ENCODE measurements at places on chromosomes 5 and 9.
A peak's percentile ranks its signal among the peaks of the same experiment; 100 is the strongest.

- DNase-seq = no peak
Measured at GRCh38 chr5:124664287-124664686, 82.2 kb downstream of the ZNF608 start.

DNA sequence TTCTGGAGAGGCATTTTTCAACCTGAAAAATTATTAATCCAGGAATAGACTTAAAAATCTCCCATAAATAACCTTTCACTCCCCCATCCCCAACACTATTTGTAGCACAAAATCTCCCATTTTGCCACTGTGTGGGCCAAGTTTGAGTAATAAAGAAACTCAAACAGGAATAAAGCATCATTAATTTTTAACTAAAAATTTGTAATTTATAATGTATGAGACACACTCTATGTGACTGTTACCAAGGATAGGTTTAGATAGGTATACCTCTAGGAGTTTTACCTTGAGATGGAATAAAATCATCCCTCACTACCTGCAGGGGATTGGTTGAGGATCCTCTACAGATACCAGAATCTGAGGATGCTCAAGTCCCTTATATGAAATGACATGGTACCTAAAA lies 30.1 kb downstream of the CHD1 start:
- DNase-seq = no peak

DNA sequence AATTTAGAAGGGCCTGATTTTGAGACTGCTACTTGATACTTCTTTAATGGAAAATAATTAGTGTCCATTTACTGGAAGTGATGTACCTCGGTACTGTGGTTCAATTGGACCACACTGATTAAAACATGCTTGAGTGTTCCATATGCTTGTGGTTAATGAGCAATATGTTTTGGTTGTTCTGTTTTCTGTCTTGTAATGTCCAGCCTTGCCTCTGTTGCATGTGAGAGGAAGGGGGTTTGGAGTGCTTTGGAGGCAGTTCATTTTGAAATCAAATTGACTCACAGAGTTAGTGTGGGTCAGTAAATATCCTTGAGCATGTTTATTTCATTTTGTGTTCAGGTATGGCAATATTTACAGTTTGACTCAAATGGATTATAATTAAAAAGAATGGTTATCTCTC lies 334.4 kb downstream of the ARHGEF28 start:
- DNase-seq = no peak

GRCh38 chr5:131285703-131286399 lies 22.0 kb downstream of the CDC42SE2 start:
- no peak for DNase-seq

DNA sequence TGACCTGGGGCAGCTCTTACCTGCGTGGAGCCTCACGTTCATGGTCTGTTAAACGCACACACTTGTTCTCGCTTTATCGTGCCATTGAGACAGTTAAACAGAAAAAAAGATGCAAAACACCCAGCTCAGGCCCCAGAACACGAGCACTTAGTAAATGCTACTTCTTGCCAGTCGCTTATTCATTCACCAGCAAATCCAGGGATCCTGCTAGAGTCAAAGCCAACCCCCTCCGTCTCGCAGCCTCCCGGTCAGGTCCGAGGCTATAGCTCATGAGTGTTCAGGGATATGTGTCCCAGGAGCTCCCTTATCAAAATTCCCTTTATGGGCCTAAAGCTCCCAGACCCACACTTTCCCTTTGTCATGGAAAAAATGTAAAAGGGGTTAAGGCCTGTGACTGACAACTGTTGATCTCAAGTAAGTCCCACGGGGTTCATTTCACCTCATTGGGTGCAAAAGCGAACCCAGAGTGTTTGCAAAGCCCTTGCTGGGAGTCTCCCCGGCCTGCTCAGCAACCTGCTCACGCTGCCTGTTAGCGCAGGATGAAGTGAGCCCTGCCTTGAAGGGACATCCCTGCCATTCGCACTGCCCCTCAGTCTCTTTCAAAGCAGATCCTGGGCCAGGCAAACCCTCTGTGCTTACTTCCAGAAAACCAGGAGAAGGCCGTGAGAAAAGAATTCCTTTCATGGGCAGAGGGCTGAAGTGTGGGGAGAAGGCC lies 40.7 kb downstream of the HRH2 start:
- no peak for DNase-seq

DNA sequence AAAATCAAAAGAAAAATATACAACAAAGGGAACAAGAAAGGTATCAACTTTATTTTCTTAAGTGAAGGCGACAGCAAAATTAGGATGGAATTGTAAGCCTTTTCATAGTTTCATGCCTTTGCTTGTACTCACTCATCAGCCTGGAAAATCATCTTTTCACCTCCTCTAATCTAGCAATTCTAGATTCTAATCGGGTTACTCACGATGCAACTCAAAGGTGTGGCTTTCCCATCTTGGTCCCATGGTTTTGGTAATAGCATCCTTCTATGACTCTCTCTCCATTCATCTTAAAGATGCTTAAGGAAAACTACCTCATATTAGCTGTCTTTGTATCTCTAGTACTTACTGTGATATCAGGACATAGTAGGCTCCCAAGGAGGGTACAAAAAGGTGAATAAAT lies 30.5 kb downstream of the DNAH5 start:
- no peak for DNase-seq

DNA sequence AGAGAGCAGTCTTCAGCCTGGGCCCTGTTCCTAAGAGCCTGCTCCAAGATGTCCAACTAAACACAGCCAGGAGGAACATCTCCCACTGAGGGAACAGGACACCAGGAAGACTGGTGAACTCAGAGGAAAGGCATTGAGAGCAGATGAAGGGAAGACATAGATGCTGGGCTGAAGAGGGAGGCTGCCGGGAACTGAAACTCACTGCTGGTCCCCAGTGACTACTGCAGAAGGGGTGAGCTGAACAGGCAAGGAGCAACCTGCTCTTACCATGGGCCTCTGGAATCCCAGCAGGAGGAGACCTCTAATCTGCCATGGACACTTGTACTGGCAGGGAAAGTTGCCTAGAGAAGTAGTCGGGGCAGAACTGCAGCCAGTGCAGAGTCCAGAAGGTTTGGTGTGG lies 95.7 kb downstream of the TRPM3 start:
- DNase-seq = no peak

DNA sequence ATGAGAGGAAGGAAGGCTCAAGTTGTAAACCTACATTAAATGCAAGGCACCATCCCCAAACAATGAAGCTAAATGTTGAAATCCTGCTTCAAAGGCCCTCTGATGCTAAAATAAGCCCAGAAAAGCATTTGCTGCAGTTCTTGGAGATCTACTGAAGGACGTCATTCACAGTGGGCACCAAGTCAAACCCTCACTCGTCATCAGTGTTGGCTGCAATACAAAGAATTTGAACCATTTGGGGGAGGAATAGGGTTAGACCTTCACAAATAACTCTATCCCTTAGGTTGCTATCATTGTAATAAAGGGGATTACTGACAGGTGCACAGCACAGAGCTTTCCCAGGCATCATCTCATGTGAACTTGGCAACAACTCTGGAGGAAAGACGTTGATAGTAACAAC lies 9.3 kb upstream of the MEGF9 start:
- DNase-seq = no peak

DNA sequence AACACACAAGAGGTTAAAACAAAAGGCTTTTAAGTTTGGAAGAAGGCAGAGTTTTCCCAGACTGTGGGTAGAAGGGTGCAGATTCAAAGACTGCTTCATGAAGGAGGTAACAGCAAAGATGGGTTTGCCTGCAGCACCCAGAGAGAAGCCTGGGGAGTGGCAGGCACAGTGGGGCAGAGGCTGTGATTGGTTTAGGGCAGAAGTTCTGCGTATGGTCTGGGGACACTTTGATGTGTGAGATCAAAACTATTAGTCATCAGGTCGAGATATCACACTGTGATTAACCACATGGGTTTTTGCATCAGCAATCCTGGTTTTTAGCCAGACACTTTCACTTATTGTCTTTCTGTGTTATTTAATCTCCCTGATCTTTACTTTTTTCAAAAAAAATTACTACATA lies 188.8 kb upstream of the GLRA1 start:
- no peak for DNase-seq

DNA sequence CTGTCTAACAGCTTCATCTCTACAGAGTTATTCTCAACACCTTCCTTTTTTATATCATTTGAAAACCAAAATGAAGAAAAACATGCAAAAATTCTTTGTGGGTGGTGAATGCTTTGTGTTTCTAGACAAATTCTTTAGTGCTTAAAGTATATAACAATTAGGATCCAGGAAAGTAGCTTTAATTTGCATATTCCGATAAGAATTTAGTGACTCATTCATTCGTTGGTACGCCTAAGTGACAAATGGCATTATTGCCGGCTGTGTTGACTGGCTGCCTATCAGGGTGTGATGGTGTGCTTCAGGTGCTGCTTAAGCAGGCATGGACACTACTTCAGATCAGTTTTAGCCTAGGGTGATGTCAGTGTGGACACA lies 35.2 kb downstream of the LMNB1 start:
- DNase-seq = no peak

DNA sequence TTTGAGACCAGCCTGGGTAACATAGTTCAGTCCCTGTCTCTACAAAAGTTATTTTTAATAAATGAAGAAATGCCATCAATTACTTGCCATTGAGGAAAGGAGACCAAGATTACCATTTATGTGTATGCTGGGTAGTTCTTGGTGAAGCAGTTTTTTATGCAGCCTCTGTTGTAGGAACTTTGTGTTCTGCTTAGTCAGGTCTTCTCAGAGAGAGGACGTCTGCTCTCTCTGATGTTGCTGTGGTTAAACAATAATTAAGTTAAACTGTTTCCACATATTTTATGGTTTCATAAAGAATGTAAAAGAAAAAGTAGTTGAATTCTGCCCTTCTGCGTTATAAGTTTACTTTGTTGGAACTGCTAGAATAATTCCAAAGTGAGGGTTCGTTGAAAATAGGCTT lies 210.5 kb downstream of the KDM4C start:
- DNase-seq = no peak

DNA sequence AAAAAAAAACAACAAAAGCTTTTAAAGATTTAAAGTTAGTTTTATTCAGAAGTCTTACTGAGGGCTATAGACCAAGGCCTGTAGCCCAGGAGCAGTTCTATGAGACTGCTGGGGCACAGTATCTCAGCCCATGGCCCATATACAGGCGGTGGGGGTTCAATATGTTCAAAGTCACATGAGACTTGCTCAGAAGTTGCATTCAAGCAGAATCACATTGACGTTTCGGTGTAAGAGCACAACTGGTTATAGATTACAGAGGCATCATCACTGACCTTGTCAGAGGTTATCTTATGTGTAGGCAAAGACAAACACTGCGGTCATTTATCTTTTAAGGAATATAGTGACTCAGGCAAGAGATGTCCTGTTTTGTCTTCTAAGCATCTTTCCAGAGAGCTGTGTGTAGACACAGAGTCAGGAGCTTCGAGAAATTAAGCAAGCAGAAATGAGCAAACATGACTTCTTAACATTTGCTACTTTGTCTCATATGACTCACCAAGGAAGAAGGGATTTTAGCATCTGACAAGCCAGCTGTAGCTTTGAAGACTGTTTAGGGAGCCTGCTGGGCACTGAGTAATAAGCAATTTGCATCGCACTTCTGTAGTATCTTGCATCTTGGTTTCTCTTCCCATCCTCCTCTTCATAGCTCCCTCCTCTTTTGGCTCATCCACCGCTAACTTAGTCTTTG lies 12.9 kb upstream of the F2RL1 start:
- DNase-seq = peak; percentile 18

GRCh38 chr5:173015192-173015591 lies 31.6 kb downstream of the ATP6V0E1 start:
- no peak for DNase-seq

GRCh38 chr9:133461975-133462374 lies 2.2 kb downstream of the CACFD1 start:
- no peak for DNase-seq

DNA sequence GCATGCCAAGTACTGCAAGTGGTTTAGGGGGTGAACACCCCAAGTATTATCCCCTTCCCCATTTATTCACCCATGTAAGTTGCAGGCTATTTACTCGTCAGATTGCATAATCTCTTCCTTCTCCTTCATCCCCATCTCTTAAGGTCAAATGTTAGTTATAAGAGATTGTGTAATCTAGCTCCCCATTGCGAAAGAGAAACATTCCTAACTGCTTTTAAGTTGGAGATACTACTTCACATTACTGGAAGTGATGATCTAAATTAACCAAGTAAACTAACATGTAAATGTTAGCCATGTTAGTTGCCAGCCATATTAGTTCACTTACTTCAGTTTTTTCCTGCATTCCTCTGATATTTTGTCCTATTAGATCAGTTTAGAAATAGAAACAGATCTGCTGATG lies 262.3 kb downstream of the TAF11L14 start:
- no peak for DNase-seq

DNA sequence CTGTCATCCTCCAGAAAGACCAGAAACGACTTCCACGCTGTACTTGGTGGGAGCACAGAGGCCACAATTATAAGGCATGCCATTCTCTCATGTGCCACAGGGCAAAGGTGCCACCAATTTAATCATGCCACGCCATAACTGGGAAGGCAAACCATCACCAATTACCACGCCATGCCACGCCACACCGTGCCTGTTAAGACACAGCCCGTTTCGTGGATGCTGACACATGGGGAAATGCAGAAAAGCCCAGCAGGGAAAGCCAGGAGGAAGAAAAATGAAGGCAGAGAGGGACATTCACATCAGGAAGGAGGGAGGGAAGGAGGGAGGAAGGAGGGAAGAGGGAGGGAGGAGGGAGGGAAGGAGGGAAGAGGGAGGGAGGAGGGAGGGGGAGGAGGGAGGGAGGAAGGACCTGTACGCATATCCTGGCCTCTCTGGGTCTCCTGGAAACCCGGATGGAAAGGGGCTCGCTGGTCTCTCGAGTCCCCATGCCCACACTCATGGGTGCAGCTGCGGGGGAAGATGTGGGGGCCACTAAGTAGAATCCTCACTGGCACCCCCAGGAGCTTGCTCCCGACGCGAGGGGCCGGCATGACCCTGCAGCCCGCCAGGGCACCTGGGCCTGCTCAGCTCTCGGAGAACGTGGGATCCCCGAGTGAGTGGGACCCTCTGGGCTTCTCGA lies 61.7 kb upstream of the UBAC1 start:
- DNase-seq = no peak

- no peak for DNase-seq
Measured at GRCh38 chr9:129626625-129627284, 792 bp downstream of the NTMT1 start.
